Esophagus squamous epithelium (tissue), 5 donors: ENCODE measurements at places on chromosomes 5 and 9.

DNA sequence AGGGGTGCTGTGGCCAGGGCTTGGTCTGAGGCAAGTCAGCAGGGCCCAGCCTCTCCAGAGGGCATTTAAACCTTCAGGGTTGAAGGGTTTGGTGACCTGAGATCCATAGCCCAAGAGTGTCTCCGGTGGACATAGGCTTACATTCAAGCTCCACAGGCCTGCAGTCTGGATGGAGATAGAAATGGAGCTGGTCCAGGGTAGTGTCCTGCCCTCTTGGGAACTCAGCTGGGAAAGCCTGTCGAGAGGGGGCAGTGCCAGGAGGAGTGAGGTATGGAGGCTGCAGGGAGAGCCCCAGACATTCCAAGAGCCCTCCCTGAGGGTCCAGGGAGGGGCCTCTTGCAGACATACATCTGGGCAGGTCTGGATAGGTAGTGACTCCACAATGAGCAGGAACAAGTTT, 177.0 kb upstream of the MVB12B start:
- no peak for DNase-seq

DNA sequence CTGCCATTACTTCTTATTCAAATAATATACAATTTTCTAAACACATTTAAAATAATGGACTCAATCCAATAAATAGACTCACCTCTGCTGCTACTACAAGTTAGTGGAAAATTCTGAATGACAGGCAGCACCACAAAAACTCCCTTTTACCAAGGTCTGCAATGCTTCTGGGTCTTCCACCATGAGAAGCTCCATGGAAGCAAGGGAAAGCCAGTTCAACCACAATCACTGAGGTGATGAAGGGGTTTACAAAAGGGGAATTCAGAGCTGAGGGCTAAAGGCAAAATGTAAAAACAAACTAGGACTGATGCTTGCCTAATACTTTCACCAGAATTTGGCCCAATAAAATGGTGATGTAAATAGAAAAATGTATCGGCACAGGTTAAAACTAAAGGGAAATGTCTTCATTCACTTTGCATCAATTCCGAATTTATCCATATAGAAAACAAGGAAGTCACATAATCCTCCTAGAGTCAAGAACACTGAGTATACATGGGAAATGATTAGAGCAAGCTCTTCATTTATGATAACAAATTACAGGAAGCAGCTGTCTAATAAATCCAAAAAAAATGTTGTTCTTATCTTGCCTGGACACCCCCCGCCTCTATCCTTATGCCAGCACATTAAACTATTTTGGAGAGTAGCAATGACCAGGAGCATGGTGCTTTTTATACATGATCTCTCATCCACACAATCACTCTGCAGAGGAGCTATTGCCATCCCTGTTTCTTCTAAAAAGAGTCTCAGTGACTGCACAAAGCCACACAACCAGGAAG, 66.3 kb upstream of the NFIB start:
- DNase-seq, result no peak

GRCh38 chr5:112960863-112961504, 15.6 kb upstream of the DCP2 start:
- no peak for DNase-seq

- no peak for DNase-seq
These were observed 351.1 kb downstream of the ZSWIM6 start for GRCh38 chr5:61683148-61683547.

DNA sequence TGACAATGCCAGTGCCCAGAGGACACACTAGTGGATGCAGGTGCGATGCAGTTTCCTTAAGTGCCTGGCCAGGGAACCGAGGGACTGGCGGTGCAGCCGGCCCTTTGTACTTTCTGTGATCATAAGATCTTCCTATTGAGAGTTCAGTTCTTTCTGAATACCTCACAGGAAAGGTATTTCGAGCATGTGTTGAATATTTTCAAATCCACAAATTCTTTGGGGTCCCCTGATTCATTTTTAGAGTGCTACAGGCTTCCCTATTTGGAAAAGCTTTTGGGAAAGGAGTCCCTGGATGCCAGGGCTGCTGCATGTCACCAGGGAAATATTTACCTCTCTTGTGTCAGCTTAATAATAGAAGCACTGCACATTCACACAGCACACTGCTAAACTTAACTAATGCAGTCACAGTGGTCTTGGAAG, 281.5 kb downstream of the GADD45G start:
- DNase-seq, result no peak

DNA sequence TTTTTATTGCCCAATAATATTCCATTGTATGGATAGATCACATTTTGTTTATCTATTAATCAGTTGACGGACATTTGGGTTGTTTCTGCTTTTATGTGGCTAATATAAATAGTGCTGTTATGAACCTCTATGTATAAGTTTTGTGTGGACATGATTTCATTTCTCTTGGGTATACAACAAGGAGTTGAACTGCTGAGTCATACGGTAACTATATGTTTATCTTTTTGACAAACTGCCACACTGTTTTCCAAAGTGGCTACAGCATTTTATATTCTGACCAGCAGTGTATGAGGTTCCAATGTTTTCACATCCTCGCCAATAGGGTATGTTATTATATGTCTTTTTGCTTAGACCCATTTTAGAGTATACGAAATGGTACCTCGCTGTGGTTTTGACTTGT, 264.3 kb downstream of the RFX3 start:
- DNase-seq, result no peak

DNA sequence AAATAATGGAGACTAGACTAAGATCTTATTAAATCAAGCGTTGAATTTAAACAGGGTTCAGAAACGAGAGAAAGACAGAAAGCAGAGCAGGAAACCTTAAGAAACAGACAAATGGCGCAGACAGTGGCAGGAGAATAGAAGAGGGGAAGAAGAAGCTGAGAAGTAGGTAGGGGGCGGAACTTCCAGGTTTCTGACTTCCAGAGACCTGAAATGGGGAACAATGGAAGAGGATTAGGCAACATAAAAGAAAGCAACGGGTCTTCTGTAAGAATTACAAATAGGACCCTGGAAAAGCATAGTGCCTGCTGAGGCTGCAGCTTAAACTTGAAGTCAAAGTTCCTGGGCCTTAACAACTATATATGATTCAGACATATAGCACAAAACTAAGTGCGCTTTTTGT, 101.7 kb downstream of the BNC2 start:
- DNase-seq, result no peak

GRCh38 chr9:95874303-95874988, 1.0 kb upstream of the ERCC6L2 start:
- DNase-seq, result no peak

GRCh38 chr5:127358284-127358683, 67.7 kb downstream of the MEGF10 start:
- no peak for DNase-seq
